ENCODE measurements at places on chromosomes 7 and 10. TPM values are rescaled to one million over a fixed set of nuclear protein-coding genes. Genes with fewer than 3 reads are reported as not detected.

Gene RSBN1L
- 11.2 TPM for total RNA-seq

Gene HOXA6
- total RNA-seq, result 2.6 TPM

Gene COL26A1
- not detected for total RNA-seq

Gene MBL2
- total RNA-seq, result not detected

Gene GPC2
- total RNA-seq, result 0.57 TPM

Gene CPA5
- not detected for total RNA-seq

Gene ZCWPW1
- total RNA-seq, result 1.1 TPM

Gene HOXA1
- total RNA-seq, result 0.37 TPM

Gene OR6B1
- not detected for total RNA-seq

Gene RNF32
- total RNA-seq, result 1.4 TPM

Gene TMEM229A
- not detected for total RNA-seq

Gene IDI2
- not detected for total RNA-seq

Gene DEPP1
- 1.5 TPM for total RNA-seq

Gene CFAP70
- 0.27 TPM for total RNA-seq

Gene MINDY3
- total RNA-seq, result 28.0 TPM

Gene ASB10
- not detected for total RNA-seq

Gene PPP1R17
- not detected for total RNA-seq

Gene CYP2W1
- 0.15 TPM for total RNA-seq

Gene ZNF33A
- 10.7 TPM for total RNA-seq

Gene AOAH
- total RNA-seq, result not detected

Gene ODAD2
- total RNA-seq, result 10.3 TPM

All from HFFc6 (cell line).